Endodermal cell (in vitro differentiated cells): ENCODE measurements at places on chromosomes 2 and 18. TPM values are rescaled to one million over a fixed set of nuclear protein-coding genes. Genes with fewer than 3 reads are reported as not detected.

Gene TNFRSF11A
- total RNA-seq = 10.0 and 13.7 TPM in 2 replicates

- H3K36me3 ChIP-seq = no peaks in the 10 kb centered on the region
- no peaks in the 10 kb centered on the region for H3K27me3 ChIP-seq
- H3K27ac ChIP-seq = no peak overlapping the region
- H3K4me1 ChIP-seq = no peaks in the 10 kb centered on the region
- DNase-seq = no peak
- H3K4me3 ChIP-seq = no peak overlapping the region
Measured at GRCh38 chr2:217890445-217890844, 112.3 kb downstream of the TNS1 start.

DNA sequence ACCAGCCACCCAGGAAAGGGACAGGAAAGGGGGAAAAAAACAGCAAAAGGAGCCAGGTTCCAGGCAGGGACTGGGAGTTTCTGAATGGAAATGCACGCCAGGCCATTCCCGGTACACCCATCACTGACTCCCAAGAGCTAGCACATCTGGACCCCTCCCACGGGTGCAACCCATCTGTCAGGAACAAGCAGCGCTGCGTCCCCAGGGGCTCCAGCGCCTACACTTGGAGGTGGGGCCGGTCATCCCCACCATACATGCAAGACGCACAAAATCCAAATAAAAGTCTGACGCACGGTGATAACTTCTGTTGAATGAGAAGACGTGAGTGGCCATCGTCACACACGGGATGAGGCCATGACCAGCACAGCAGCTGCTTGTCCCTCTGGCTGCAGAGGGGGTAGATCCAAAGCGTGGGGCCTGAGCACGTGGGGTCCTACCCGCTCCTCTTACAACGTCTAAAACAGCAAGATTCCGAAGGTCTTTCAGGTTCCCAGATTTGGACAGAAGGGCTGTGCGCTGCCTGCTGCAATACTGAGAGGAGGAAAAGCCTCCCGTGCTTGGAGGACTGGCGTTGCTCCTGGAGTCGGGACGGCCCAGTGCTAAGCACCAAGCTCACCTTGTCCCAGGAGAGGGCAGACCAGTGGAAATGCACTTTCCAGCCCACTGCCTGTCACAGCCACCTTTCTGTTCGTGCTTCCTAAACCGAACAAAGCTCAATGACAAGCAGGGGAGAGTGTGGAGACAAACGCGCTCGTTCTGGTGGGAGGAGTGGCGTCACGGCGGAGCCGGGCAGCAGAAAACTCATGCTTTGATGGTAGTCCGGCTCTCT, 68.9 kb downstream of the NDUFA10 start:
- peaks cover 8% of the 10 kb centered on the region for H3K36me3 ChIP-seq
- no peak for DNase-seq
- H3K27ac ChIP-seq = no peak overlapping the region
- no peaks in the 10 kb centered on the region for H3K27me3 ChIP-seq
- H3K4me1 ChIP-seq = no peaks in the 10 kb centered on the region

Gene BOLA3
- total RNA-seq = 43.2 and 49.5 TPM in 2 replicates

GRCh38 chr18:70450426-70451253, 161.8 kb downstream of the SOCS6 start:
- H3K4me1 ChIP-seq = no peaks in the 10 kb centered on the region
- no peak overlapping the region for H3K27ac ChIP-seq
- no peaks in the 10 kb centered on the region for H3K36me3 ChIP-seq
- no peak overlapping the region for H3K4me3 ChIP-seq
- H3K27me3 ChIP-seq = peaks cover 34% of the 10 kb centered on the region

Gene CD207
- total RNA-seq = not detected in 2 replicates

DNA sequence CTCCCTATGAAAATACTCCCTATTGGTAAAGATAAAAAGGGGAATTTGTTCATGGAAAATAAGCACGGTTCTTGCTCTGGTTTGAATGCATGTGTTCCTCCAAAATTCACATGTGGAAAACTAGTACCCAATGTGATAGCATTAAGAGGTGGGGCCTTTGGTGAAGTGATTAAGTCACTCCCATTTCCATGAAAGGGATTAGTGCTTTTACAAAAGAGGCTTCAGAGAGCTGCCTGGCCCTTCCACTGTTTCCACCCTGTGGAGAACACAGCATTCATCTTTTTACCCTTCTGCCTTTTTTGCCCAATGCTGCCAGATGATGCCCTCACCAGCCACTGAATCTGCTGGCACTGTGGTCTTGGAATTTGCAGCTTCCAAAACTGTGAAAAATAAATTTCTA, 666.8 kb downstream of the ARHGAP15 start:
- no peaks in the 10 kb centered on the region for H3K36me3 ChIP-seq
- H3K27me3 ChIP-seq = no peaks in the 10 kb centered on the region
- no peak overlapping the region for H3K4me3 ChIP-seq
- no peak for DNase-seq

Gene NT5DC4
- not detected in 2 replicates for total RNA-seq

DNA sequence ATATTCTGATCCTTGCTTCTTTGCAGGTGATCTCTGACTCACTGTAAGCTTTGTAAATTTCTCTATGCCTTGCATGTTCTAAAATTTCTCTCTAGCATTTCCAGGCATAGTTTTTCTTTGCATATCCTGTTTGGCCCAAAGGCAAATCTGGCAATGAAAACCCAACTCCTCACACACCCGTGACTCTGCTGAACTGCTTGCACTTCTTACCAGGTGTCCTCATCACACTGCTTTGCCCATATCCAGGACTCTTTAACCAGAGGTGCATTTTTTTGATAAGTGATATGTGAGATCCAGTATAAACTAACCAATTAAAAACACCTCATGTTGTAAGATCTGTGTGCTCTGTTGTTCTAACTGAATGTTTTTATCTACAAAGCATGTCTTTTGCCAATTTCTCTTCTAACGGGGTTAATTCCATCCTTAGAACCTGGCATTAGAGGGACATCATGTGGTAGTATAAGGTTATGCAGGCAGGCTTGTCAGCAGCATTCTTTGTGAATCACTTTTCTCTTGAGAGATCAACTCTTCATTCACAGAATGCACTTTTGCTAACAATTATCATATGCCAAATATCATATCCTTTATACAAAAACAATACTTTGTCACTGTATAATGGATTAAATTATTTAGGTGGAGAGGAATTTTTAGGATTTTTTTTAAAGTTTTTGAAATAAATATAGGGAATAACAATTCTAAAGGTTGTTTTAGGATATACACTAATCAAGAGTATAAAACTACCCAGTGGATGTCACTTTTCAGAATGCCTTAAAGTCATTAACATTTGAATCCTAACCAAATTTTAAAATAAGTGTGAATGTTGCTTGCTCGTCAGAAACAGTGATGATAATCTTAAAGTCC, 20.8 kb upstream of the TMX3 start:
- no peak for DNase-seq
- no peak overlapping the region for H3K27ac ChIP-seq
- no peaks in the 10 kb centered on the region for H3K36me3 ChIP-seq
- no peaks in the 10 kb centered on the region for H3K27me3 ChIP-seq
- H3K4me1 ChIP-seq = no peaks in the 10 kb centered on the region

GRCh38 chr2:200341376-200341775, 34.9 kb downstream of the SPATS2L start:
- DNase-seq = no peak
- no peak overlapping the region for H3K27ac ChIP-seq
- H3K4me3 ChIP-seq = no peak overlapping the region
- H3K27me3 ChIP-seq = no peaks in the 10 kb centered on the region
- peaks cover 5% of the 10 kb centered on the region for H3K36me3 ChIP-seq

GRCh38 chr2:8580316-8581233, 101.3 kb upstream of the ID2 start:
- no peak overlapping the region for H3K27ac ChIP-seq
- no peak overlapping the region for H3K4me3 ChIP-seq
- DNase-seq = no peak
- H3K27me3 ChIP-seq = no peaks in the 10 kb centered on the region
- H3K36me3 ChIP-seq = no peaks in the 10 kb centered on the region
- H3K4me1 ChIP-seq = peaks cover 12% of the 10 kb centered on the region

Gene FSIP2
- total RNA-seq = 5.1 to 8.7 TPM (median 8.4 TPM) in 3 replicates

DNA sequence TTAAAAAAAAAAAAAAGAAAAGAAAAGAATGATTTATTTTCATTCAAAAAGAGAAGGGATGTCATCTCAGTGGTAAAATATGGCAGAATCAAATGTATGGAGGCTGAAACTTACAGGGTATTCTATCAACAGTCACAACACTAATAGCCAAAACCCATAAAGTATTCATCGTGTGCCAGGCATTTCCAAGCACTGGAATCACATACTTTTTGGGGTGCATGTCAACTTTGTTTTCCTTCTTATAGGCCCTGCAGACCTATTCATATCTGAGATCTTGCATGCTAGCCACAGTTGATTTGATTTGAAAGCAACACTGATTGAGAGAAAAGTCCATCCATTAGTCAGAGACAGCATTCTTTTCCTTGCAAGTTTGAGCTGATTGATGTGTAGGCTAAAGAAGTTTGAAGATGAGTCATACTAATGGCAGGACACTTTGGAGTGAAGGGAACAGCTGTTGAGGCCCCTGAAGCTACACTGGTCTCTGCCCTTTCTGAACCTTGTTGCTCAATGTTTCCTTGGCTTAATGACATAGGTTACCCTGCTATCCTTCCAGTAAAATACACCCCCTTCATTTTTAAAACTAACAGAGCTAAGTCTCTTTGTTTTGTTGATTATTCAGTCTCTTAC, 22.0 kb downstream of the KATNAL2 start:
- H3K4me1 ChIP-seq = no peaks in the 10 kb centered on the region
- H3K27me3 ChIP-seq = no peaks in the 10 kb centered on the region
- no peaks in the 10 kb centered on the region for H3K36me3 ChIP-seq
- no peak for DNase-seq

GRCh38 chr2:19059076-19059475, 299.3 kb downstream of the OSR1 start:
- no peaks in the 10 kb centered on the region for H3K36me3 ChIP-seq
- peak; percentile 95 for DNase-seq
- H3K4me1 ChIP-seq = no peaks in the 10 kb centered on the region
- no peak overlapping the region for H3K27ac ChIP-seq
- H3K4me3 ChIP-seq = no peak overlapping the region
- no peaks in the 10 kb centered on the region for H3K27me3 ChIP-seq

DNA sequence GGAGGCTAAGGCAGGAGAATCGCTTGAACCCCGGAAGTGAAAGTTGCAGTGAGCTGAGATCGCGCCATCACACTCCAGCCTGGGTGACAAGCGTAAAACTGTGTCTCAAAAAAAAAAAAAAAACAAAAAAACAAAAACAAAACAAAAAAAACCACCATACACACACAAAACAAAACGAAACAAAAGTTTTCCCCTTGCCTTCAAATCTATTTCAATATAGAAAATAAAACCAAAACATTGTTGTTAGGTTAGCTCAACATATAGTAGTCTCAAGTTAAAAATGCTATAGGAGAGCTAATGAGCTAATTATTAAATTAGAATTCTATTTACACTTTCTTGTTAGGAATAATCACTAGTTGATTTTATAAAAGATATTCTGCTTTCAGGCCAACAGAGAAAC, 43.3 kb downstream of the FBXO11 start:
- H3K27ac ChIP-seq = no peak overlapping the region
- peaks cover 13% of the 10 kb centered on the region for H3K36me3 ChIP-seq
- no peak for DNase-seq
- H3K27me3 ChIP-seq = no peaks in the 10 kb centered on the region
- H3K4me1 ChIP-seq = no peaks in the 10 kb centered on the region

Gene PSMA8
- total RNA-seq = not detected in 3 replicates

DNA sequence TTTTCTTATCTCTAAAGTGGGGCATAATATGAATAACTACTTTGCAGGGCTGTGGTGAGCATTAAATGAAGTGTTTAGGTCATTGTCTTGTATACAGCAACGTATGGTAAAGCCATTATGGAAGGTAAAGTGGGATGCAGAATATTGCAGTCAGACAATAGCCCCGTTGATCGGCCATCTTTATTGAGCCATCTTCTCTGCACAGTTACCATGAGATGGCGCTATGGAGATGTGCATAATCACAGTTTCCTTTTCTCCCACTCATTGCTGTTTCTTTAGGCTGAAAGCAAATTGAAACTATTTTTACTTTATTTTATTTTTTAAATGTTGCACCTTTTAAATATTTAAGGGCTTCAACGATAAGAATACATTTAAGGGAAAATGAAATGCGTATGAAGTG, 108.9 kb downstream of the THSD7B start:
- DNase-seq = peak; percentile 57
- no peaks in the 10 kb centered on the region for H3K4me1 ChIP-seq
- H3K4me3 ChIP-seq = no peak overlapping the region
- no peak overlapping the region for H3K27ac ChIP-seq
- no peaks in the 10 kb centered on the region for H3K27me3 ChIP-seq

GRCh38 chr18:58168221-58168620, 124.2 kb downstream of the NEDD4L start:
- no peak overlapping the region for H3K27ac ChIP-seq
- peaks cover 4% of the 10 kb centered on the region for H3K36me3 ChIP-seq
- no peaks in the 10 kb centered on the region for H3K27me3 ChIP-seq
- no peak for DNase-seq
- no peak overlapping the region for H3K4me3 ChIP-seq

DNA sequence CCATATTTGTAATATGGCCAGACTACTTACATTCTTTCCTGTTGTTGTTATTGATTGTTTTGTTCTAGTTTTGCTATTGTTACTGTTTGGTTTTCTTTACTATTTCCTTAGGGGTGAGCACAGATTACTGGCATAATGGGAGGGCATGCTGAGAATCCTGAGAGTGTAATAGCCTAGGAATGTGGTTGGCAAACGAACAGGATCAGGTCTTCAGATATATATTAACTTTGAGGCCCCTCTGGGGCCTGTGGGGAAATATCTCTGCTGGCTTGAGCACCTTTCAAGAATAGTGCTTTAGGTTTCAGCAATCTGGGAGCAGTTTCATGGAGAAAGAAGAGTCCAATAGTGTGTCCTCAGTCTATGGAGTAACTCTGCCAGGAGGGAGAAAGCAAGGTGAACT, 144.4 kb downstream of the THSD7B start:
- peaks cover 7% of the 10 kb centered on the region for H3K4me1 ChIP-seq
- no peaks in the 10 kb centered on the region for H3K36me3 ChIP-seq
- DNase-seq = peak; percentile 64

DNA sequence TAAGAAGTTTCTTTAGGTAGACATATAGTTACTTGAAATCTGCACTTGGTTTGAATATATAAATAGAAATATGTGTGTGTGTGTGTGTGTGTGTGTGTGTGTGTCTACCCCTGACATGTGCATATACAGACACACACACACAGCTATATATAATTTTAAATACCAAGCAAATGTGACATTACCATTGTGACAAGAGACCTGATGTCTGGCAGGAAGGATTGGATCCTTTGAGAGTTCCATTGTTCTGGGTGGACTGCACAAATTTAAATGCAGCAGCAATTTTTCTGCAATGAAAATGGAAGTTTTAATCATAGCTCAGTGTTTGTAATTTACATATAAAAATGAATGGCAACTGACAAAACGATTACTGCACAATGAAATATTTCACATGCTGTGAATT, 87.8 kb upstream of the CCDC195 start:
- no peak for DNase-seq
- H3K36me3 ChIP-seq = no peaks in the 10 kb centered on the region
- H3K27ac ChIP-seq = no peak overlapping the region
- H3K4me3 ChIP-seq = no peak overlapping the region
- H3K4me1 ChIP-seq = no peaks in the 10 kb centered on the region

- no peak overlapping the region for H3K27ac ChIP-seq
- no peak overlapping the region for H3K4me3 ChIP-seq
- no peaks in the 10 kb centered on the region for H3K27me3 ChIP-seq
Measured at GRCh38 chr2:209565896-209566582, 142.2 kb downstream of the MAP2 start.

GRCh38 chr2:222572751-222573174, 83.1 kb downstream of the FARSB start:
- H3K4me1 ChIP-seq = no peaks in the 10 kb centered on the region
- no peak overlapping the region for H3K27ac ChIP-seq
- no peak overlapping the region for H3K4me3 ChIP-seq

- no peak overlapping the region for H3K27ac ChIP-seq
- peaks cover 16% of the 10 kb centered on the region for H3K4me1 ChIP-seq
- no peak for DNase-seq
- no peak overlapping the region for H3K4me3 ChIP-seq
- no peaks in the 10 kb centered on the region for H3K36me3 ChIP-seq
Measured at GRCh38 chr2:28271231-28271918, 121.3 kb upstream of the FOSL2 start.

Gene RBKS
- total RNA-seq = 3.4 to 4.9 TPM (median 4.9 TPM) in 3 replicates

Gene LIMS3
- total RNA-seq = 0.92 to 4.2 TPM (median 1.6 TPM) in 3 replicates
